Aorta (tissue), 5 donors: ENCODE measurements at places on chromosomes 7 and 10.

GRCh38 chr10:92691591-92692079 is 1.9 kb downstream of the HHEX start:
- DNase-seq, result peak; percentile 80

DNA sequence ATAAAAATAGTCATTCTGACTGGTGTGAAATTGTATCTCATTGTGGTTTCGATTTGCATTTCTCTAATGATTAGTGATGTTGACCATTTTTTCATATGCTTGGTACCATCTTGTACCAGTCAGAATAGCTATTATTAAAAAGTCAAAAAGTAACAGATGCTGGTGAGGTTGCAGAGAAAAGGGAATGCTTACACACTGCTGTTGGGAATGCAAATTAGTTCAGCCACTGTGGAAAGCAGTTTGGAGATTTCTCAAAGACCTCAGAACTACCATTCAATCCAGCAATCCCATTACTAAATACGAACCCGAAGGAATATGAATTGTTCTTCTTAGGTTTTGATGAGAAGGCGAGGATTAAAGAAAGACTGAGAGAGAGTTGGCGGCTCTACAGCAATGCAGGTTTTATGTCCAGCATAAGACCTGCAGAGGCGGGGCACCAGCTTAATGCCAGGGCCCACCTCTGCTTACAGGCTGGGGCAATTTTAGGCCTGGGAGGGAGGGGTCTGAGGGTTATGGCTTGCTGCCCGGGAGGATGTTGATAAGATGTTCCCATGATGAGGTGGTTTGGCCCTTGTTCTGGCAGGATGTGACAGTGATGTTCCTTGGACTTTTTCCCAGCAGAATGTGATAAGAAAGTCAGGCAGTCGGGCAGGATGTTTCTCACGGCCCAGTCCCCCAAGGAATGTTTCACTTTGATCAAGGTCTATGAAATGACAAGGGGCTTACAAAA is 74.4 kb downstream of the MEST start:
- no peak for DNase-seq

DNA sequence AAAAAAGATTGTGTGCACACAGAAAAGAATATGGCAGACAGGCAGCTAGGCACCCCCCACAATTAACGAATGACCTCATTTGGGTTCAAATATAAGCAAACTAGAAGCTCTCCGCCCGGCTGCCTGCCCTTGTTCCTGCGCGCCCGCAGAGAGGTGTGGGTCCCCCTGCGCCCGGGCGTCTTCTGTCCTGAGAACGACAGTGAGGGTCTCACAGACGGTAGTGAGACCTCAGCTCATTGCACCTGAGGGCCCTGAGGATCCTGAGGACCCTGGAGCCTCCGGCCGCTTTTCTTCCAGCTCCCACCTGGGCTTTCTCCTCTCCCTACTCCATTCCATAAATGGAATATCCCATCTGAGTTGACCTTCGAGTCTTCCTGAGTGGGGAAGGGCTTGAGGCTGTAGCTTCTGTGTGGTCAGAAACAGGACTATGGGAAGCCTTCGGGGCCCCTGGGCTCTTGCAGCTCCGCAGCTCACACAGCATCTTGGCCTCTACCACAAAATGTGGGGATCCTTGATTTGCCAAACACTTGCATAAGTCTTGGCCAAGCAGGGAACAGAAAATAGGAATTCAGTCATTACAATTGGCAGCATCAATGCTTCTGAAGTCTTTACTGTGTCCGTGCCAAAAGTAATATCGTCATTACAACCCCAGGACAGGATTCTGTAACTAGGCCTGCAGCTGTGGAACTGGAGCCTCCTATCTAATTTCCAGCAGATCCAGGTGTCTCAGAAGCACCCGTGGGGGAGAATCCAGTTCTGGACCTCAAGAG is 43.8 kb downstream of the JAKMIP3 start:
- no peak for DNase-seq

DNA sequence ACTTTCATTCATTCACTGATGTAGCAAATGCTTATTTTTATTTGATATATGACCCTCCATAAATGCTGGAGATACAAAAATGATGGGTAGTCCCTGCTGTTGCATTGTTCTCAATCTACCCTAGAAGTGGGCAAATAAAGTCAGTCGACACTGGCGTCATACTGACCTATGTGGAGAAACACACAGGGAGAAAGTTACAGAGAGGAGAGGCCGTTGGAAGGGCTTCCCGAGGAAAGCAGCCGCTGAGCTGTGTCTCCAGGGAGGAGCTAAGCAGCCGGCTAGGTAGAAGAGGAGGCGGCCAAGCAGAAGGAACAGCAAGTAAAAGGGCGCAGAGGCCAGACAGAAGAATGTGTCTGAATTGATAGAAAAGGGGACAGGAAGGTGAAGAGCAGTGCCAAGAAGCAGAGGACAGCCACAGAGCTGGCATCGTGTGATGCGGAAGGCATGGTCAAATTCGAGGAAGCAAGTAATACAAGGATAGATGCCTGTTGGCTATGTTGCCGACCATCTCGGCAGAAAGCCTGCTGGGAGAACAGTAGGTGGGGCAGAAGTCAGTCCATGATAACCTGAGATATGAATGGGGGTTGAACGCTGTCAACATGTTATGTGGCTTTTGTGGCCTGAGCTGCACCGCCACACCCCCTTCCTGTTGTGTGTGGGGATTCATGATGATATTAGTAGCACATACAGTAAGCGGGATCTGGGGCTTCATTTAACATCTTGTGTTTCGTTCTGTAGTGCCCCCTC is 25.9 kb downstream of the ST8SIA6 start:
- no peak for DNase-seq

DNA sequence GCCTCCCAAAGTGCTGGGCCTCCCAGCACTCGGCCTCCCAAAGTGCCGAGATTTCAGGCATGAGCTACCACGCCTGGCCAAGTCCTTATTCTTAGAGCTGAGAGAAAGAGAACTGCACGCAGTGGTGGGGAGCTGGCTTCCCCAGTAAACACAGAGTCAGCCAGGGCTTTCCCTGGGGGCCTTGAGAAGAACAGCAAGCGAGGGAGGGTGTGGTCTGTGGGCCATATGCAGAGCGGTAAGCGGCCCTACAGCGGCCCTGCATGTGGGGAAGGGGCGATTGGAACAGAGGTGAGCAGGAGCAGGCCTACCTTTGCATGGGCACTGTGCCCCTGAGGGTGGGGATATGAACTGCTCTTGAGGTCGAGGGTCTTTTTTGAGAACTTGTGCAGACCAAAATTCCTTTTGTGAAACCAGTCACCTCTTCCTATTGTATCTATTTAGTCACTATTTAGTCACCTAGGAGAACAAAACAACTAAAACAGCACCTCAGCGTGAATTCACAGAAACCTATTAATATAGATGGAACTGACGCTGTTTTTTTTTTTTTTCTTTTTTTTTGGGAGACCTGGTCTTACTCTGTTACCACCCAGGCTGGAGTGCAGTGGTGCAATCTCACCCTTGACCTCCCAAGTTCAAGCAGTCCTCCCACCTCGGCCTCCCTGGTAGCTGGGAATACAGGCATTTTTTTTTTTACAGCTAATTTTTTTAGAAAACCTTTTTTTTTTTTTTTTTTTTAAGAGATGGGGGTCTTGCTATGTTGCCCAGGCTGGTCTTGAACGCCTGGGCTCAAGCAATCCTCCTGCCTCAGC is 36.9 kb upstream of the SH2D4B start:
- DNase-seq, result no peak

DNA sequence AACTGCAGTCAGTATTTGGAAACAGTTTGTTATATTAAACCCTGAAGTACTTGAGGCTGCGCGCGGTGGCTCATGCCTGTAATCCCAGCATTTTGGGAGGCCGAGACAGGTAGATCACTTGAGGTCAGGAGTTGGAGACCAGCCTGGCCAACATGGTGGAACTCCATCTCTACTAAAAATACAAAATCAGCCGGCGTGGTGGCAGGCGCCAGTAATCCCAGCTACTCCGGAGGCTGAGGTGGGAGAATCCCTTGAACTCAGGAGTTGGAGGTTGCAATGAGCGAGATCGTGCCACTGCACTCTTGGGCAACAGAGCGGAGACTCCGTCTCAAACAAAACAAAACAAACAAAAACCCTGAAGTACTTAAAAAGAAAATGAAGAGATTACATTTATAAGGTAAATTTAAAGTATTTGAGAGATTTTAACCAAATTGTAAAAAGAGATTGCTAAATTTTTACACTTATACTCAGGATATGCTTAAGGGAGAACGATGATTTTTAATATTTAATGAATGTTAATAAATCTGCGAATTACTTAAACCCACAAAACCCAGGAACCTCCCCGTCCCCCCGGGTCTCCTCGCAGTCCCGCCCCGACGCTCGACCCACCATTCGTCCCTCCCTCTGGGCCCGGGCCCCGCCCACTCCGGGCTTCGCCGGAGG is 425 bp upstream of the MTG1 start:
- DNase-seq, result no peak

GRCh38 chr7:43700059-43700501 is 29.2 kb downstream of the COA1 start:
- no peak for DNase-seq

DNA sequence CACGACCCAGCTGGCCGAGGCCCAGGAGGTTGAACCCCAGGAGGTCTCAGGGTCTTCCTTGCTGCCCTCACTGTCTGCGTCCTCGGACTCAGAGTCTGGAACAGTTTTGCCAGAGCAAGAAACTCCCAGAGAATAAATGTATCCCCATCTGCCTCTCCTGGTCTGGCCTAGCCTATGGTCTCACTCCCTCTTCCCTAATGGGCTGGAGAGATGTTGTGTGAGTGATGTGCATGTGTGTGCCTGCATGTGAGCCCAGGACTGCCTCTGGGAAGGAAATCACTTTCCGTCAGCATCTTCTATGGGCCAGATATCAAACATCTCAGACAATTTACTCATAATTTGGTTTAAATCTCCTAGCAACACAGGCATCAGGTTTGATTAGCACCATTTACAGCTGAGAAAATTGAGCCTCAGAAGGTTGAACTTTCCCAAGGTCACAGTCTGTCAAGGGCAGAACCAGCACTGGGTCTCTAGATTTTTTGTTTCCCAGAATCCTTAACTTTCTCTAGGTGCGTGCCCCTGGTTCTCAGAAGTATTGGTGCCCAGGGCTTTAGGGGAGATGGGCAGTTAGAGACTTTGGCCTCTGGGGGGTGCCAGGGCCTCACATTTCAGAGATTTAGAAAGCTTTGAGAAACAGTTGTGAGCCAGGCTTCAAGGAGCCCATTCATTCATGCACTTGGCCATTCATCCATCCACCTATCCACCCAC is 4.9 kb downstream of the TMEM270 start:
- DNase-seq, result no peak

DNA sequence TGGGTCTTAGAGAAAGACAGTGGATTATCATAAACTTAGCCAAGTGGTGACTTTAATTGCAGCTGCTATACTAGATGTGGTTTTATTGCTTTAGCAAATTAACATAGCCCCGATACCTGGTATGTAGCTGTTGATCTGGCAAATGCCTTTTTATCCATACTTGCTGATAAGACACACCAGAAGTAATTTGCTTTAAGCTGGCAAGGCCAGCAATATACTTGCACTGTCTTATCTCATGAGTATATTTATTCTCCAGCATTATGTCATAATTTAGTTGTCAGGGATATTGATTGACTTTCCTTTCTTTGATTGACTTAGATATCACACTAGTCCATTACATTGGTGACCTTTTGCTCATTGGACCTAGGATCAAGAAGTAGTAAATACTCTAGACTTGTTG is 12.8 kb downstream of the TMEM229A start:
- no peak for DNase-seq

GRCh38 chr7:28626221-28626620 is 213.9 kb downstream of the CREB5 start:
- DNase-seq, result no peak

DNA sequence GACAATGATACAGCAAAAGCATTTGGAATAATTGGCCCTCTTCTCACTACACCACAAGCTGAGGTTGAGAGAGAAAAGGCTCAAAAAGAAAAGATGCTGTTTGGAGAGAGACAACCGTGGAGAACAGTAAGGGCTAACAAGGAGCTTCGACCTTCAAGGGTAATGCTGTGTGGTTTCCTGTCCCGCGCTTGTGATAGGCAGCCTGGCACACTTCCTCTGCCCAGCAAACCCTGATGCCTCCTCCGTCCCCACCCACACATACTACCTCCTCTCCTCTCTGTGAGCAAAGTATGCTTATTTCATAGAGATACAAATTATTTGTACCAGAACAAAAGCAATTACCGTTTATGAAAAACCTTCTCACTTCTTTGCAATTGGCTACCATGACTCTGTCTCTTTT is 755.4 kb downstream of the KCNMA1 start:
- no peak for DNase-seq

- no peak for DNase-seq
Measured at GRCh38 chr10:129021594-129022304, 445.3 kb upstream of the MGMT start.

GRCh38 chr10:51129946-51130544 is 55.8 kb downstream of the PRKG1 start:
- DNase-seq, result no peak

DNA sequence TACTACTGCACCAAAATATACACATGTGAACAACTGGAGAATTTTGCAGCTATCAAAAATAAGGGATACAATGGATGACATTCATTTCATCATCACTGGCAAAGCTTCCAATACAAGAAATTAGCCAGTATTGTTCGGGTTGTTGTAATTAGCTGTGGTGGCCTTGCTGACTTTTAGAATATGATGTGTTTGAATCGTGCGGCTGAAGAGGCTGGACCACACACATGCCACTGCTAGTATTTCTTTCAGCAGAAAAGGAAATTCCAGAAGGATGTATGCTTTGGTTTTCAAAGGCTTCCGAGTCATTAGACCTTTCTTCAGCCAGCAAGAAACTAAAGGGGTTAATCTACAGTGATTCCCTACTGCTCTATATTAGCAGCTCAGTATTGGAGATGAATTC is 16.6 kb downstream of the RPP38 start:
- no peak for DNase-seq

- no peak for DNase-seq
Measured at GRCh38 chr10:29955329-29955935, 104.0 kb downstream of the JCAD start.

- no peak for DNase-seq
Measured at GRCh38 chr7:102935450-102936115, 22.8 kb downstream of the LRRC17 start.

DNA sequence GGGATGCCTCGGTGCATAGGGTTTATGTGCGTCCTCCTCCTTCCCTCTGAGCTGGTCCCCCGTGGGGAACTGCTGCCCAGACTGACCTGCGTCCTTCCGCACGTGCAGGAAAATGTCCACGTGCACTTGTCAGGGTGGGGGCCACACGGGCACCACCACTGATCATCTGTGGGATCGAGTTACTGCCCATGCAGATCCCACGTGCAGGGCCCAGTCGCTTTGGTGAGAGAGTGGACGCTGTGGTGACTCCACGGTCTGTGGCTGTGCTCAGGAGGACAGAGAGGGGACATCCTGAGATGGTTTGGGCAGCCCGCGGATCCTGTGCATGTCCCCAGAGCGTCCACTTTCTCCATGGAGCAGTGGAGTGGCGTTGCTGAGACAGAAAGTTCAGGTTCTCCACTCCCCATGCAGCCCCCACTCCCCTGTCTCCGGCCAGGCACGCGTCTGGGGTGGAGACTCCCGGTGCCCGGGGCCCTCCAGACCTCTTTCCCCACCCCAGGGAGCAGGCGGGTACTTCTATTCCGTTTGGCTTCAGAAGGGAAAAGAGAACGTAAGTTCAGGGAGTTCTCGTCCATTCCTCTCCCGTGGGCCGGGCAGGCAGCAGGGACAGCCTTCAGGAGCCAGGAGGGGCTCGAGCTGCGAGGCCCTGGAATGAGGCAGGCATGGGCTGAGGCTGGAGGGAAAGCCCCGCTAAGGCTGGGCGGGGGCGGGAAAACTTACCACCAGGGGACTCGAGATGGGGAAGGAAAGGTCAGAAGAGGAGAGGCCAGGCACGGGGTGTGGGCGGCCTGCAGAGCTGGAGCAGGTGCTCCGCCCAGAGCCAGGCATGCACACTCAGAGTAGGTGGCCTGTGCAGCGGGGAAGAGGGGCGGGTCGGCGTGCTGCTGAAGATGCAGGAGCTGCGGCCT is 59.9 kb downstream of the EGFR start:
- DNase-seq, result no peak

- no peak for DNase-seq
Measured at GRCh38 chr7:49091519-49091918, 167.2 kb downstream of the CDC14C start.
